Myocyte (in vitro differentiated cells): ENCODE measurements at places on chromosomes 2 and 18. TPM values are rescaled to one million over a fixed set of nuclear protein-coding genes. Genes with fewer than 3 reads are reported as not detected.

Gene ABCG8
- not detected in 2 replicates for total RNA-seq

- DNase-seq = no peak
Observed at GRCh38 chr2:86477349-86477748, 36.2 kb downstream of the KDM3A start.

- no peak for DNase-seq
Observed at GRCh38 chr18:70405052-70405451, 116.2 kb downstream of the SOCS6 start.

GRCh38 chr2:180614776-180615175 lies 365.6 kb upstream of the UBE2E3 start:
- DNase-seq = no peak

GRCh38 chr18:33906046-33906445 lies 318.7 kb downstream of the NOL4 start:
- DNase-seq = no peak

- DNase-seq = no peak
Observed at GRCh38 chr2:47061944-47062678, 93.0 kb downstream of the STPG4 start.
